ENCODE measurements at places on chromosomes 3 and 15.

DNA sequence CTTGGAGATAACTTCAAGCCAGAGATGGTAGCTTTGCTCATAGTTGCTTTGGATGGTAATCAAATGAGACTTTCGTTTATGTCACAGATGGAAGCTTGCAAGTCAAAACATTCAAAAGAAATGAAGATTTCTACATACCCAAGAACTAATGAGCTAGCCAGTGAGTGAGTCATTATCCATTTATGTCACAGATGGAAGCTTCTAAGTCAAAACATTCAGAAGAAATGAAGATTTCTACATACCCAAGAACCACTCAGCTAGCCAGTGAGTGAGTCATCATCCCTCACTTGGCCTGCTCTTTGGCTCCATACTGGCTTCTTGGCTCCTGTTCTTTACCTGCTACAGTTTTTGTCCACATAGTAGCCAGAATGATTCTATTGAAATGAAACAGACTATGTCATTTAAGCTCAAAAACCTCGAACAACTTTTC, 559.8 kb upstream of the CBLB start:
- DNase-seq: peak; percentile 79

- no peak for DNase-seq
These were observed 118.2 kb upstream of the GOLIM4 start for GRCh38 chr3:168213920-168214319.

GRCh38 chr3:143241481-143241951, 121.9 kb downstream of the CHST2 start:
- no peak for DNase-seq

GRCh38 chr3:42745291-42745745, 27.7 kb downstream of the CCDC13 start:
- DNase-seq: no peak

- peak; percentile 63 for DNase-seq
These were observed 693.2 kb upstream of the CCDC54 start for GRCh38 chr3:106683953-106684620.

DNA sequence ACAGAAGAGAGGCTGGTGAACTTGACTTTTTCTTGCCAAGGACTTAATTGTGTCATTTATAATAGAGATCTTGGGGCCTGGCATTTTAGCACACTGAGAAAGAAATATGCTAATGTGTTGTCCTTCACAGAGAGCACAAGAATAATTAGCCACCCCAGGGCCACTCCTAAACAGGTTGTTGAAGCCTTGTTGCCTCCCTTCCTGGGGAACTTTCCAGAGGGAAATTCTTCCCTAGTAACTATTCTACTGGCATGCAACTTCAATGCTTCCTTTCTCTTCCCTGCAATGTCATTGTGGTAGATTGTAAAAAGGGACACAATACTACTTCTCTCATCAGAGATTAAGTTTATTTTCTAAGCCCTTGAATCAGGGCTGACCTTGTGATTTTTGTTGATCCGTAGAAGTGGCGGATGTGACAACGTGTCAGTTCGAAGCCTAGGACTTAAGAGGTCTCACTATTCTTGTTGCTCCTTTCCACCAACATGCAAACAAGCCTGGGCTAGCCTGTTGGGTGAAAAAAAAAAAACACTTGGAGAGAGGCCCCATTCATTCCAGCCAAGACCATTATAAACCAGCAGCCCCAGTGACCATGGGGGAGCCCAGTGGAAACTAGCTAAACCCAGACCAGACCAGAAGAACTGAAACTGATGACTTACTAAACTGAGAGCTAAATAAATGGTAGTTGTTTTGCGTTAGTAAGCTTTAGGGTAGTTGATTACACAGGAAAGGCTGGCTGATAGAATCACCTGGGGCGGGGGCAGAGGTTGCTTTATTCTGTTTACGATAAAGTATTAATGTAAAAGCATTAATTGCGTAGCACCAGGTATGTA, 287.2 kb downstream of the SHQ1 start:
- no peak for DNase-seq

DNA sequence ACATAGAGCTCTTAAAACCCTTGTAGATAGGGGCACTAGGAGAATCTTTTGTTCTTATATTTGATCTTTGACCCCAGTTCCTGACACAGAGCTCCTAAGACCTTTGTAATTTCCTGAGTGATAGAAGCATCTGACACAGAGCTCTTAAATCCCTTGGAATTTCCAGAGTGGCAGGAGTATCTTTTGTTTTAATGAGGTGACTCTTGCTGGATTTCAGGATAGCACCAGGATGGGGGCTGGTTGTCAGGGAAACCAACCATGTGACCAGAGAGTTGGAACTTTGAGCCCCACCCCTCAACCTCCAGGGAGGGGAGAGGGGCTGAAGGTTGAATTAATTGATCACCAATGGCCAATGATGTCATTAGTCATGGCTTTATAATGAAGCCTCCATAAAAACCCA, 47.6 kb upstream of the ST8SIA2 start:
- DNase-seq: no peak

All from RWPE1 (cell line).